ENCODE measurements at places on chromosomes 2 and 18. TPM values are rescaled to one million over a fixed set of nuclear protein-coding genes. Genes with fewer than 3 reads are reported as not detected.

SERPINB10 gene
- not detected for total RNA-seq

ALPG gene
- total RNA-seq, result not detected

DNA sequence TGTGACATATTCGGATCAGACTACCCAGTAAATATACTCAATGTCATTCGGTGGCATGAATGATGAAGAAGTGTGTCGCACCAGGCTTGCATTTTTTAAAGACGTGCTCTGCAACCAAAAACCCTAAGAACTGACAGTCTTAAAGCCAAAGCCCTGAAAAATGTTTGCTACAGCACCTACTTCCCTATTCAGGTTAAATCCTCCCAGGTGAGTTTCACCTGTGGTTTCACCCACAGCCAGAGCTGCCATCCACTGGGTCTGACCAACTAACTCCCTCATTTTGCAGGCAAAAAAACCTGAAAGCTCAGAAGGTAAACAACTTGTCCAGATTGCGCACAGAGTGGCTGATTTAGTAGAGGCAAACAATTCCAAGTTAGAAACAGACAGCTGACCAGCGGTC, 222.3 kb upstream of the MGAT5 start:
- no peak for DNase-seq

DNA sequence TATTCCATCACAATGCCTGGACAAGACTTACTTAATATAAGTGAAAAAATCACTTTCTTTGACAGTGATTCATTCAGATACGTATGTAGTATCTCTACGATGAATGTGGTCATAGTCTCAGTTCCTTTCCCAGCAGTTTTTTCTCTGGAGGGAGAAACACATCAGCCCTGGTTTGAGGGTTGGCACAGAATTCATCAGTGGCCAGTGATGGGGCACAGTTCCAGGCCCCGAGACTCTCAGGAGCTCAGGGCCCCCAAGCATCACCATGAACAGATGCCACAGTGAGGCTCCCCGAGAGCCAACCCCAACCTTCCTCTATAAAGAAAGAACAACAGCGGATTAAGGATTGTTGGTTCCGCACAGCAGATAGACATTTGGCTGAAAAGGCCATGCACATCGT, 12.5 kb downstream of the PRKAG3 start:
- DNase-seq, result no peak

DNA sequence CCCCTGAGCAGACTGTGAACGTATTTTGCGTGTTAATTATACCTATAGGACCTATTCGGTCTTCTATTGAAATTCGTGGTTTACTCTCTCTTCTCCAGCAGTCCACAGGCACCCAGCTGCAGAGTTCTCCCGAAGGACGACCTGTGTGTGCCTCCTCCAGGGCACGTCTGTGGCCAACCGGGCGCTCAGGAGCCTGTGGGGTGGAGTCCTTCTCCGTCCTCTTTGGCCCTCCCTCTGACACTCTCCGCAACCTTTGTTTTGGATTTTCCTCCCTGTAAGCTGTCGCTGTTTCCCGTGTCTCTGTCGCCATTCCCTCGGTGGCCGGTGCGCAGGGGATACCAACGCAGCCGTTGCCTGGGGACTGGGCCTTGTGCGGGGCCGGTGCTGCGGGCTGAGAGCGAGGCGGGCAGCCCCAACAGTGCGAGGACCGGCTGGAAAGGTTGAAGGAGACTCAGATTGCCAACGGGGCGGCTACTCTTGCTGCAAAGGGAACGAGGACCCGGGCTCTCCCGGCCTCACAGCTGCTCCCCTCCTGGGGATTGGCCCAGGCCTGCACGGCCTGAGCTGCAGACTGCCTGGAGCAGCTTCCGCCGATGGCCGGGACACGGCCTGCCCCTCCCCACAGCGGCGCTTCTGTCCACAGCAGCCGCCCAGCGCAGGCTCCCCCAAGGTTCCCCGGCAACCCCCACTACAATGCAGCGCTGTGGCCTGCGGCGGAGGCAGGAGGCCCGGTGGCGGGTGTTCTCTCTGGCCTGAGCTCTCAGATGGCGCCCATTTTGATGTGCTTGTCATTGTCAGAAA, 221.0 kb downstream of the MTX2 start:
- no peak for DNase-seq

DNA sequence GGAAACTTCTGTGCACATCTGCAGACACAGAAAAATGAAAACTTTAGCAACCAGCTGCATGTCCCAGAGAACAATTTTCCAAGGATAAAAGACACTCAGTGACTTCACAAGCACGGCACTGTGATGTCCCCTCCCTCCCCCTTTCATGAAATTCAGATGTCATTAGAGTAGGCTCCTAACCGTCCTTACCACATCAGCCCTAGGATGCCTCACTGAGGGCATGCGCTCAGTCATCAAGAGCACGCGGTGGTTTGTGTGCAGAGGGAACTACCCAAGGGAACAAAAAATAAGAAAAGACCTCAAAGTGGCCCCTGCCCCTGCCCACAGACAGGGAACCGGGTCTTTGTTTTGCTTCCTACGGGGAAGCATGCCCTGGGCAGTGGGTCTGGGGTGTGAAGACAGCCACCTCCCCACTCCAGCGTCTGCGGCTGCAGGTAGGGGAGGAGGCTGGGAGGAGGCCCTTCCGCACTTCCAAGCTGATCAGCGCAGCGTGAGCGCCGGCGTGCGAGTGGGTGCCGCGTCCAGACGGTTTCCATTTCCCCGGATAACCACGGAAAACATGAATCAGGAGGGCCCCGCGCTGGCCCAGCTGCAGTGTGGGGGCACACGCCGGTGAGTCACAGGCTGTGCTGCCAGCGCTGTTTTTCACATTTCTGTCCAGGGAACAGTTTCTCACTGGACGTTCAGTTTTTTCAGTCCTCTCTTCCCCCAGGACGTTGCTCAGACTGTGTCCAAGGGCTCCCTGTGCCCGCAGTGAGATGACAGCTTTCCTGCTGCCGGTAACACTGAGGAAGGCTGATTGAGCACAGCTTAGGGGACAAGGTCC, 70.6 kb downstream of the COPS8 start:
- DNase-seq, result peak; percentile 35

- no peak for DNase-seq
Measured at GRCh38 chr2:224377751-224378700, 23.9 kb downstream of the FAM124B start.

- DNase-seq, result no peak
Measured at GRCh38 chr2:216134958-216135541, 25.9 kb downstream of the XRCC5 start.
